Nephron progenitor cell (in vitro differentiated cells): ENCODE measurements at places on chromosomes 3 and 15.

GRCh38 chr3:51530485-51530884 is 8.0 kb upstream of the RAD54L2 start:
- no peak for DNase-seq

DNA sequence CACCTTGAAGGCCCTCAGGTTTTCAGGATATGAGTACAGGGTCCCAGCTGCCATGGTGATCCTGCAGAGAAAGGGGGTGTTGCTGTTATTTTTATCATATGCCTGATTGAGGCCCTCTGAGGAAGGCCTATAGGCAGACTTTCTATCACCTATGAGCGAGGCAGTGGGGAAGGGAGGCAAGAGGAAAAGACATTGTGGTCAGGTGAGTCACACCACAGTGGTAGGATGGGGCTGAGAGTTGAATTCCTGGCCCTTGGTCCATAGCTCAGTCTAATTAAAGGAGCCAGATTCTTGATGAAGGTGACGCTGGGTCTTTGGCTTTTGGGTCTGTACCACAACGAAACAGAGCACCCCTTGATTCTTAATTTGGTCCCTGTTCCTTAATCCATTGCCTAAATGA is 72.7 kb downstream of the ZNF621 start:
- no peak for DNase-seq

- DNase-seq: no peak
These were observed 188.3 kb downstream of the APBA2 start for GRCh38 chr15:29074045-29074444.

DNA sequence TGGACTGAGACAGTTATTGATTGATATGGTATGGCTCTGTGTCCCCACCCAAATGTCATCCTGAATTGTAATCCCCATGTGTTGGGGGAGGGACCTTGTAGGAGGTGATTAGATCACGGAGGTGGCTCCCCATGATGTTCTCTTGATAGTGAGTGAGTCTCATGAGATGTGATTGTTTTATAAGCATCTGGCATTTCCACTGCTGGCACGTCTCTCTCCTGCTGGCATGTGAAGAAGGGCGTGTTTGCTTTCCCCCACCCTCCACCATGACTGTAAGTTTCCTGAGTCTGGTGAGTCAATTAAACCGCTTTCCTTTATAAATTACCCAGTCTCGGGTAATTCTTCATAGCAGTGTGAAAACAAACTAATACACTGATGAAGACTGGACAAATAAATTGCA is 105.6 kb upstream of the MELTF start:
- no peak for DNase-seq

DNA sequence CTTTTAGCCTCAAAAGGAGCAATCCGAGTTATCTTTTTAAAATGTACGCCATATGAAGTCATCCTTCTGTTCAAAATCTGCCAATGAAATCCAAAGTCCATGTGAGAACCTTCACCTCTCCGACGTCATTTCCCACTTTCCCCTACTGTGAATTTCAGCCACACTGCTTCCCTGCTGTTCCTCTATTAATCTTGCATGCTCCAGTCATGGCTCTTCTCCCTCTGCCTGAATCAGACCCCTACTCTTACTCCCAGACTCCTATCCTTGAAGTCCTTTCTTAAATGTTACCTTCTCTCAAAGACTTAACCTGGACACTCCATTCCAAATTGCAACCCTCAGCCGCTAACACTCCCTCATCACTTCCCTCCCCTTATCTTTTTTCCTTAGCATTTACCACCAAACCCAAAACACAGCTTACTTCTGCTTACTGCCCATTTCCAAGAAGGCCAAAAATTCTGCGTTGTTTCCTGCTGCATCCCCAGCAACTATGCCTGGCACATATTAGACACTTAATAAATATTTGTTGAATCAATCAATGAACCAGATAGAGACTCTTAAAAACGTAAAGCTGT is 1.2 kb downstream of the NKIRAS1 start:
- DNase-seq: no peak

DNA sequence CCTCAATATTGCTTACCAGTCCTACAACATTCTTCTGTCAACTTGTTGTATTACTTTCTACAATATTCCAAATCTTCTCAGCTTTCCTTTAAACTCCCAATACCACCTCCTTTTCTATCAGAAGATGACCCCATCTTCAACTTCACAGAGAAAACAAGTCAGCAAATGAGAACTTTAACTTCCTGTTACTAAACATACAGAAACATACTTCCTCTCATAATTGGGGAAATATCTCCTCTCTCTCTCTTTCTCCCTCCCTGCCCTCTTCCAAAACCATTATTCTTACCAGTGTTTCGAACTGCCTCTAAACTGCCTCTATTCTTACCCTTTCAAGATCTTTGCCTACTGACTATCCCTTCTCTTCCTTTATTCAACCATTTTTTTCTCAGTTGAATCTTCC is 1.8 kb upstream of the SNAP23 start:
- DNase-seq: no peak

- DNase-seq: no peak
These were observed 30.8 kb downstream of the TPRG1 start for GRCh38 chr3:189202583-189202982.

DNA sequence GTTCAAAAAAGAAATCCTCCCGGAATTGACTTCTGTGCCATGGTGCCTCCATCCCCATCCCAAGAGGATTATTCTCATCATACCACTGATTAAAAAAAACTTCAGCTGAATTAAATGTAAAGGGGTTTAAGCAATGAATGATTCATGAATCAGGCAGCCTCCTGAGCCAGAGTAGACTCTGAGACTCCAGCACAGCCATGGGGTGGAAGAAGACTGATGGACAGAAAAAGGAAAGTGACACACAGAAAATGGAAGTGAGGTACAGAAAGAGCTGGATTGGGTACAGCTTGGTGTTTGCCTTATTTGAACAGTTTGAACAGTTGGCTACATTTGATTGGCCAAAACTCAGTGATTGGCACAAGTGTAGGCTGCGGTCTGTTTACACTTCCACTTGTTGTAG is 224.8 kb upstream of the ATP10A start:
- DNase-seq: no peak

GRCh38 chr3:30428251-30428650 is 178.2 kb upstream of the TGFBR2 start:
- DNase-seq: no peak

- DNase-seq: no peak
These were observed 90.1 kb downstream of the SATB1 start for GRCh38 chr3:18334837-18335601.

DNA sequence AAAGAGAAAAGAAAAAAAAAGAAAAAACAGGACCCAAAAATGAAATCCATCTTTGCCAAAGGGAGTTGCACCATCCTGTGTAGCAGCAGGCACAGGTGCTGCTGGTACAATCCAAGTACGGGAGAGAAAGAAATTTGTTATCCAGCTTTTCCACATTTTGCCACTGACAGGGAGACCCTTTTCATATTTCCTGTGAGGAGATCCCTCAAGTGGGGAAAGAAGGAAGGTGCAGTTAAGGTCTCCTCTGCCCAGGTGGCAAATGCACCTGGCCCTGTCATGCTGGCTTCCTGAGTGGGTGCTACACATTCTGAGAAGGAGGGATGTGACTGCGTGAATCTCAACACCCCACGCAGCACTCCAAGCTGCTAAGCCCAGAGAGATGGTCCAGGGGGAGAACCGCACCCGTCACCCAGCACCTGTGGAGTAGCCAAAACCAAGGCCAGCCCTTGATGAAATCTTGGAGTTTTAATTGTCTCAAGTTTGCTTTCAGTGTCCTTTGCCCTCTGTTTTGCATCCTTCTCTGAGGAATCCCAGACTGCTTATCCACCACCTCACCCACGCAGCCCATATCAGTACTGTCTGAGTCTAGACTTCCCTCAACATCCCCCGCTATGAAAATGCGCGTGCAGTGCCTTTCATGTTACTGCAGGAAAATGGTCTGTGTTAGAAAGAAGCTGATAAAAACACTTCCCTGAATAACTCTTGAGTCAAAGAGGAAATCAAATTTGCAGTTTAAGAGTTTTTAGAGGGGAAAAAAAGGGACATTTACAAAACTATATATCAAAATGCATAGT is 141.9 kb upstream of the THBS1 start:
- no peak for DNase-seq

DNA sequence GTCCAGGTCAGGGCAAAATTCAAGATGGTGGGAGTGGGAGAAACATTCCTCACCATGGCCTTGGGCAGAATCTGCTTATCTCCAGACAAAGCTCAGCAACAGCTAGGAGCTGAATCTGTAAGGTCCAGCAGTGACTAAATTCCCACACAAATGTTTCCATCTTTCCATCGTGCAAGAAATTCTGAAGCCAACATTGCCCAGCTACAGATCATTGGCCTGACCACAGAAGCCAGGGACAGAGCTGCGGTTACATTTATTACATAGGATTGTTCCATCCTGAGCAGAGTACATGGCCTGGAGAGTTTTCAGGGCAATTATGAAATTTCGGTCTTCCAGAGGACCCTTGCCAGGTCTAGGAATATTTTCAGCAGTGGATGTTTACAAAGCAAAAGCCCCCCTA is 100.3 kb downstream of the LIPC start:
- no peak for DNase-seq

- DNase-seq: no peak
These were observed 197.5 kb downstream of the ADAMTS9 start for GRCh38 chr3:64490180-64490724.

GRCh38 chr3:14512942-14513327 is 27.2 kb downstream of the GRIP2 start:
- DNase-seq: no peak
